ENCODE measurements at places on chromosomes 5 and 9.

DNA sequence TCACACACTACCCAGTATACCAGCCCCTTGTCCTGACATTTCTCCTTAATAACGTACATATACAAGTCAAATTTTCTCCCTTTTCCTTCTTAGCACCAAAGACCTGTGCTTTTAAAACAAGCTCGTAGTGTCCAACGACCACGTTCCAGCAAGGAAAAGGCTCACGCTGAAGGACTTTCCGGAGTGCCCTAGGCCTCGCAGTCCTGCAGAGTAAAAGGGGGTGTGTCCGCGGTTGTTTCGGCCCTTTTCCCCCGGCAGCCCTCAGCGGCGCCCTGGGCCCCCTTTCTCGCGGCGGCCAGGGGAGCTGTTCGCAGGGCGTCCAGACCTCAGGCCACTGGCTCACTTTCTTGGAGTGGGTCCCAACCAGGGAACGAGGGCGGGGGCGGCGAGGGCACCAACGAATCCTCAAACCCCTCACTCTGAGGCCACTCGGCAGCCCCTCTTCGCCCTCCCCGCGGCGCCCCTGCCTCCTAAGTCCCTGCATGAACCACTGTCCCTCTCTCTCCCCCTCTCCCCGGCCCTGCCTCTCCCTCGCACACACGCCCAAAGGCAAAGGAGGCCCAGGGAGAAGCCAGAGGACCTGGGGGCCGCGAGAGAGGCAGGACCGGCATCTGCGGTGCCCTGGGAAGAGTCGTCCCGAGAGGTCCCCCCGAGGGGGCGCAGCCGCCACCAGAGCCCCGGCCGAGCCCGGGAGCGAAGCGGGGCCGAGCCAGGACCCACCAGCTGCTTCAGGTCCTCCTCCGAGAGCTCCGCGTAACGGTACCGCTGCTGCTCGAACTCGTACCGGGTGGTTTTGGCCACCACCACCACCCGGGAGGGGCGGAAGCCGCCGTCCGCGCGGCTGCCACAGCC is 720 bp downstream of the NADK2 start:
- DNase-seq, result peak; percentile 71

- DNase-seq, result no peak
Observed at GRCh38 chr5:35393901-35394300, 163.6 kb upstream of the PRLR start.

- no peak for DNase-seq
Observed at GRCh38 chr9:13845460-13845859, 468.5 kb downstream of the NFIB start.

DNA sequence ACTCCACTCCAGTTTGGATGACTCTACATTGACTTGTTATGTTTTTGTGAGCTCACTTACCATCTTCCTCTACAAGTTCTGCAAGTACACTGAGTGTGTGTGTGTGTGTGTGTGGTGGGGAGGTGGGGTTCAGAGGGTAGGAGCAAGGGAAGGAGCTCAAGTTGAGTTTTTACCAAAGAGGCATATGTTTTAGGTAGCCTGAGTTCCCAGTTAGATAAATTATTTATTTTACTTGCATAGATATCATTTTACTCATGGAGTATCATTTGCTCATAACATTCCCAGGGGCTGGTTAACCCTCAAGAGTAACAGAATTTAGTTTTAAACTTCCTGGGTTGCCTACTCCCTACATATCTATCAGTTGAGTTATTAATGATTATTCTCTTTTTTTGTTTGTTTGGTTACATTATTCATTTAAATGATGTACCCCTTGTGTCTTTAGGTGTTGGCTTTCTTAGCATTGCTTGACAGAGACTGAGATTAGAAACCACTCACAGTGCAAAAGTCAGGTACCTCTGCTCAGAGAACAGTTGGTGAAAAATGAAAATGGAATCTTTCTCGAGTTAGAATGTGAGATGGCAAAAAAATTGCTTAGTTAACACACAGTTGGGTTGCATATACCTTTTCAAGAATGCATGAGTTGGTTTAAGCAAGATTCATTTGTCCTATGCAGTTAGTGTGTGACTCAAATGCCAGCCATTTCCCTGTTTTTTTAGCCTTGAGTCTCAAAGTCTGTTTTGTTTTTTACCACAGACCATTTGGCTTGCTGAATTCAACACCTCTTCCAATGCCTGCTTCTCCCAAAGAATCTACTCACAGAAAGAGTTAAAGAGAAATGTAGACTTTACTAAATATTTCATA is 29.2 kb downstream of the TNFSF8 start:
- no peak for DNase-seq

DNA sequence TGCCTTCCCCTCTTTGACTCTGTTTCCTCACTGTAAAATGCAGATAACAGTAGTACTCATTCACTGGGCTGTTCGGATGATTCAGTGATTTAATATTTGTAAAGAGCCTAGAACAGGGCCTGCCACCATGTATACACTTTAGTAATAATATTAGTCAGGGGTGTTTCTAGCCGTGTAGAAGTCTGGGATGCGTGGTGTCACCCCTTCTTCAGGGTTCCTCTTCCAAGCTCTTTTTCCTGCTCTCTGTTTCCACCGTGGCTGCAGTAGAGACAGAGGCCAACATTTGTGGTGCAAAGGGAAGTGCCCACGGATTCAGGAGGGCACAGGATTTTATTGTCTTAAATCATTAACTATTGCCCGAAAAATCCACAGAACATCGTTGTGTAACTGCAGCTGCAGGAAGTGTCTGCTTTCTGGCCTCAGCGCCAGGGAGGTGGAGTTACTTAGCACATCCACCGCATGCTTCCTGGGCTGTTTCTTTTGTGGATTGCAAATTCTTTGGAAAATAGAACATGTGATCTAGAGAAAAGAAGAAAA is 61.7 kb downstream of the TRIO start:
- no peak for DNase-seq

GRCh38 chr5:428754-429452 is 14.1 kb upstream of the EXOC3 start:
- DNase-seq, result no peak

DNA sequence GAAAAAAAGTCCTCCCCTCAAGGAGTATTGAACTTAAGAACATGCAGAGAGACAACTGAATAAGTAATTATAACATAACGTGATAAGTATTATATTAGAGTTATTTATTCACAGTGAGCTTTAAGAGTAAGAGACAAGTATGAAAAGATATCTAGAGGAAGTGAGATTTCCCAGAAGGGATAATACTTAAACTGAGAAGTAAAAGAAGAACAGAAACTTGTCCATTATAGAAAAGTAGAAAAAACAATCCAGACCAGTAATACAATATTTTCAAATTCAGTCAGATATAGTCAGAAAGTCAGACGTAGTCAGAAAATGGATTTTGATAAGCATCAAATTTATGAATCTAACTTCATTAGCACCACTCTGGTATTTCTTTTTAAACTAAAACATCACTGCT is 613.0 kb upstream of the CCNG1 start:
- DNase-seq, result no peak

Data from iPS-NIHi11 (cell line).